ENCODE measurements at places on chromosomes 4 and X.

DNA sequence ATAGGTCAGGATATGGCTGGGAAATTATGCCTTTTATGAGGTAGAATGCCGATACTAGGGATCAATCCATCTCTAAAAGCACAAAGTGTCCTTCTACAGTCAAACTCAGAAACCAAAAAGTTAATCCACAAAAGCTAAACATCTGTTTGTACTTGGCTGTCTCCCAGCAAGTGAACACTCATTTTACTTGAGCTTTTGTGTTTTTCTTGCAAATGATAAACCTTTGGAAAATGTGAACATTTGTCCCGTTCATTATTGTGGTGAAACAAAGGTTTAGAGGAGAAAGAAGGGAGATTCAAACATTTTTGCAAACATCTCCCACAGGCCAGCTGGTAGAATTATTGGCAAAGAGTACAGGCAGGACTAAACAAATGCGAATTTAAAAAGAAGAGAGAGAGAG lies 300.6 kb upstream of the SPANXN1 start:
- no peak for DNase-seq

- DNase-seq, result no peak
These were observed 48.0 kb downstream of the TSPAN5 start for GRCh38 chr4:98610431-98610830.

DNA sequence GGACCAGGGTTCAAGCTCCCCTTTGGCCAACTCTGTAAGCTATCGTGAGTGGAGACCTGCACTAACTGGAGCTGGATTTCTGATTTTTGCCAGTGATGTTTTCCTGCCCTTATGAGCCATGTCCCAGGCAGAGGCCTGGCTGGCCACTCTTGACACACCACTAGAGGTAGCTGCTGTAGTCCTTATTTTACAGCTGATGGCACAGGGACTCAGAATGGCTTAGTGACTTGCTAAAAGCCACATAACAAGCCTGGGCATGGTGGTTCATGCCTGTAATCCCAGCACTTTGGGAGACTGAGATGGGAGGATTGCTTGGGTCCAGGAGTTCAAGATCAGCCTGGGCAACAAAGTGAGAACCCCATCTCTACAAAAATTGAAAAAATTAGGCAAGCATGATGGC lies 33.4 kb downstream of the CYTL1 start:
- DNase-seq, result no peak

GRCh38 chr4:158331863-158332262 lies 121.6 kb downstream of the TMEM144 start:
- no peak for DNase-seq

- no peak for DNase-seq
These were observed 434 bp downstream of the CXCL3 start for GRCh38 chr4:74038086-74038424.
